BE2C (cell line): ENCODE measurements at places on chromosomes 1 and 21.

- no peak for DNase-seq
Observed at GRCh38 chr1:25100151-25100833, 132.0 kb downstream of the SYF2 start.

GRCh38 chr1:75487399-75487798 lies 123.5 kb downstream of the SLC44A5 start:
- no peak for DNase-seq

- no peak for DNase-seq
Observed at GRCh38 chr1:9247894-9248293, 13.3 kb downstream of the H6PD start.

GRCh38 chr1:243846761-243847160 lies 3.3 kb downstream of the AKT3 start:
- no peak for DNase-seq

- DNase-seq = no peak
Observed at GRCh38 chr1:41013796-41014195, 7.7 kb downstream of the SLFNL1 start.

DNA sequence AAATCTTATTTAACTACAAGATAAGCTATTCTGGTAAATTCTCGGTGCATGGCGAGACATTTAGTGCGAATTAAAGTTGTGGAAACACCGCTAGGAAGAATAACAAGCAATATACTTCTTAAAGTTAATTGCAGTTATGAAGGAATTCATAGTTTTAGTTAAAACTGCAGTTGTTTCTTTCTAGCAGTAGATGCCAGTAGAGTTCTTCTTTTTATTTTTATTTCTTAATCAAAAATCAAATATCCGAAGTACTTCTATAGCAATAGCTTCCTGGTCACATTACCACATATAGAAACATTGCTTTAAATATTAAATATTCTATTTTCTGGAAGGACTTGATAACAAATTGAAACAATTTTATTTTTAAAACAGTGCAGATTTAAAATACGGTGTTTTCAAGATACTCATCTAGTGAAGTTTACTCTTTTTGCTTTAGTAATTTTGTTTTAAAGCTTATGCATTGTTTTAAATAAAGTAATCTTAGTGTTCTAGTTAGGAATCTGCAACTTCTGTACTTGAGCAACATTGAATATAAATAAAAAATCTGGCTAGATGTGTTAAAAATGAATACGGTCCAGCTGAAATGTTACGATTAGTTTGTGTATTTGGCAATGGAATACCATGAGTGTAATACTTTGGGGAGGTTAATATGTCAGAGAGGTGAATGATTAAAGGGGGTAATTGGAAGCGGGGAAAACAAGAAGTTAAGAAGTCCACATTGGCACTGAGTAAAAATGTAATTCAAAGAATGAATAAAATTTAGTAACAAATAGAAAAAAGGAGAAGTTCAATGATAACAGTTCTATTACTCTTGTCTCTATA lies 2.7 kb upstream of the PRKACB start:
- no peak for DNase-seq
